ENCODE measurements at places on chromosomes 1 and 21.

GRCh38 chr1:240169188-240169587 lies 77.5 kb downstream of the FMN2 start:
- no peak for DNase-seq

GRCh38 chr1:78047631-78048030 lies 1.9 kb downstream of the GIPC2 start:
- DNase-seq = no peak

- no peak for DNase-seq
These were observed 69.0 kb upstream of the MUTYH start for GRCh38 chr1:45409276-45409675.

- peak; percentile 5 for DNase-seq
These were observed 835 bp downstream of the UHMK1 start for GRCh38 chr1:162498496-162498810.

DNA sequence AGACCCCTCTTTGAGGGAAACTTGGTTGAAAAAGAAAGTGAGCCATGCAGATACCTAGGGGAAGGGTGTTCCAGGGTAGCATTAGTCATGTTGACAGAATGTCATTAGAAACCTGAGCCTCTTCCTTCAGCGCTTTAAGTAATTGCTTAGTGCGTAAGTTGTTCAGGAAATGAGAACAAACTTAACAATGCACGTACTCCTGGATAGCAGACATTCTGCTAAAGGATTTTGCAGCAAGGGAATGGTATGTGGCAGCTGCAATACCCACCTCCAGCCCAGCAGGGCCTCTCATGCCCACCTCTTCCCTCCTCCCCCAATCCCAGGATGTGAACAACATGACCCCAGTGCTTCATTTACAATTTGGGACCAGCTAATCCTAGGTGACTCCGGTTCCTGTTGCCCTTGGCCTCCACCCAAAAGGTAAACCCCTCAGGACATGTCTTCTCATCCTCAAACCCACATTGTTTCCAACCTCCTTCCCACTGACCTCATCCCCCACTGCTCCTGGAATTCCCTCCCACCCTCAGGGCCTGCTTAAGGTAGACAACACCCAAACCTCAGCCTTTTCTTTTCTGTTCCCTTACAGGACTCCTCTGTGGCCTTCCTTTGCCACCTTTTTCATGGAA lies 98.0 kb upstream of the BCAR3 start:
- no peak for DNase-seq

- DNase-seq = no peak
These were observed at the start of gene FYB2 for GRCh38 chr1:56819387-56819899. Gene FYB2 (minus strand): TSS chr1:56819404. CDS start chr1:56819290, 114 bp downstream.

DNA sequence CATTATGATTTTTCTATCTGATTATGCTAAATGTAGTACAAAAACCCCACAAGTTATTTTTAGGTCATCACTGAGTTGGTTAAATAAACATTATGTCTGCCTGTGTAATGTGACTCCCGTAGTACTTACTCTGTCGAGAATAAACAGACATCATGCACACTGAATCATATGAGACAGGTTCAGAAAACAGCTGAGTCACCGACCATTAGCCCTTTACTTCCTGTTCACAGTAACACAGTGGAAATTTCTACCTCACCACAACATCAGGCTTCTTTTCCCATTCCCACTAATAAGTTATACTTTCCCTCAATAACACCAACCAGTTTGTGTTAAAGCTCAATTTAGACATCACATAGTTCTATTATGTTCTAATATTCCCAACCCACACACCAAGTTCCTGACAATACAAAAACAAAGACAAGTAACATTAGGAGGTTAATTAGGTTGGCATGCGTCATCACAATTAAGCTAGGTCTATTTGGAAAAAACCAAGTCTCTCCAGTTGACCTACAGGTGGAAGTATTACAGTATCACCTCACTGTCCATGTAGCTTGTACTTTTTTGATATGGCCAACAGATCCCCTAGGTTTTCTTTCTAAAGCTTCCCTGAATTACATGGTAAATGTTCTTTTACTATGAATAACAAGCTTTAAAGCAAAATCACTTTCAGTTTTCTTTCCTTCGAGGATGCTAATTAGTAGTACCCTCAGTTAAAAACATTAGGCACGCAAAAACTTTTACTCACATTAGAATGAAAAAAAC lies 154.2 kb downstream of the EIF4G3 start:
- peak; percentile 73 for DNase-seq

GRCh38 chr21:46357684-46358425 lies 33.9 kb downstream of the PCNT start:
- DNase-seq = no peak

DNA sequence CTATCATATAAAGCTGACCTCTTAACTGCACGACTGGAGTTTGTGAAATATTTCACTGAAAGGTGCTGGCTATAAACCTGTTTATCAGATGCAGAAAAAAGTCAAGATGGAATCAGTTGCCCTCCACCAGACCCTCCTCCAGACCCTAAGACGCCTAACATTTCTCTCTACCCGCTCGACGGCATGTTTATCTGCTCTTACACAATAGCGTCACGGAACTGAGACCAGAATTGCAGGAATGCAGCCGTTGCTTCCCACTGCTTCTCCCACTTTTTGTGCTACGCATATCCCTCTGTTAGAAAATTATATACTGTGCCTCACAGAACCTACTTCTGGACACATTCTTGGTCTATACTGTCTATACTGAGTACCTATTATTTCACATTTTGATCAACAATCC lies 28.2 kb upstream of the FAM131C start:
- DNase-seq = no peak

DNA sequence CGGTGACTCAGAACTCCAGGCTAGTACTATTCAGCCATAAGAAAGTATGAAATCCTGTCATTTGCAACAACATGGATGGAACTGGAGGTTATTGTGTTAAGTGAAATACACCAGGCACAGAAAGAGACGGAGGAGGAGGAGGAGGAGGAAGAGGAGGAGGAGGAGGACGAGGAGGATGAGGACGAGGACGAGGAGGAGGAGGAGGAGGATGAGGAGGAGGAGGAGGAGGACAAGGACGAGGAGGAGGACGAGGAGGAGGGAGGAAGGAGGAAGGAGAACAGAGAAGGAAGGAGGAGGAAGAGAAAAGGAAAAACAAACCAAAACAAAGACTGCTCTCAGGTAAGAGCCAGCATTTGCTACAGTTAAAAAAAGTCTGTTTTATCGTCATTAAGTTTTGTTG lies 178.7 kb downstream of the NPHP4 start:
- no peak for DNase-seq

GRCh38 chr21:43331962-43332828 lies 94.7 kb downstream of the SIK1 start:
- DNase-seq = no peak

GRCh38 chr1:157955857-157956256 lies 37.6 kb upstream of the KIRREL1 start:
- no peak for DNase-seq

DNA sequence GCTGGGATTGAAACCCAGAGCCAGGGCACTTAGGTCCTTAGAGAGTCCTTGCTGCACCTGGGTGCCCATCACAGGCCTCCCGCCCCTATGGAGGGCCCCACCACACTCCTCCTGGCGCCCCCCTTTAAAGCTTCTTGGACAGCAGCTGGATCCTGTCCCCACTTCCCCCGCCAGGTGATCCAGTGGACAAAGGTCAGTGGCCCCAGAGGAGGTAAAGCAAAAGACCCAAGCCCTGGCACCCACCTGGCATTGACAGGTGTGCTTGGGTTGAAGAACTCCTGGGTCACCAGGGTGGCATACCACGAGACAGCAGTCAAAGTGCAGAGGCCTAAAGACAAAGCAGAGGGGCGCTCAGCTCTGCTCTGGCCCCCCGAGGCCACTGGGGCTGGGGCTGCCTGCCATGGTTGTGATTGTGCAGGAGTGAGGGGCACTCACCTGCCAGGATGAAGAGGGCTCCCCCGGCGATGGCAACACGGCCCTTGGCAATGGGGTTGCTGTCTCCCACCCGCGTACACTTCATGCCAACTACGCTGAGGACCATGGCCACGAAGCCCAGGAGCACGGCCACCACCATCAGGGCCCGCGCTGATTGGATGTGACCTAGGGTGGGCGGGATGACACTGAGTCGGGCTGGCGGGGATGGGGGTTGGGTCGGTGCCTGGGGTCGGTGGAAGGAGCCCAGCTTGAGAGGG lies 1.9 kb downstream of the CLDN19 start:
- DNase-seq = no peak

DNA sequence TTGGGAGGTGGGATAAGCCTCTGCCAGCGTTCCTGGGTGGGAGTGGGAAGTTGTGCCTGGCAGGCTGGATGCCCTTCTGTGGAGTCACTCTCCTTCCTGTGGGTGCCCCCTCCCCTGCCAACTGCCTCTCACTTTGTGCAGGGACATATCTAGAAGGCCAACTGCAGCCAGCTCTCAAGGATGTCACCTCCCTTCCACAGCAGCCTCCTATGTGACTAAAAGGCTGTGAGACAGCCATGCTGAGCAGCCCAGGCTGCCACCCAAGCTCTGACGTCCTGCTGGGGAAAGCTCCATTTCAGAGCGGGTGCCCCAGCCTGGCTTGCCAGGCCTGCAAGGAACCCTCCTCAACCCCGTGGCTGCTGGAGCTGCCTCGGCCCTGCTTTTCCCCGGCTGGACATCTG lies 19.6 kb upstream of the SLC26A9 start:
- DNase-seq = no peak

GRCh38 chr21:42465803-42466127 lies 30.3 kb downstream of the RSPH1 start:
- DNase-seq = no peak

- DNase-seq = no peak
These were observed 7.4 kb upstream of the IGFN1 start for GRCh38 chr1:201183209-201183608.

- DNase-seq = no peak
These were observed 39.9 kb downstream of the ACP6 start for GRCh38 chr1:147630447-147630846.

DNA sequence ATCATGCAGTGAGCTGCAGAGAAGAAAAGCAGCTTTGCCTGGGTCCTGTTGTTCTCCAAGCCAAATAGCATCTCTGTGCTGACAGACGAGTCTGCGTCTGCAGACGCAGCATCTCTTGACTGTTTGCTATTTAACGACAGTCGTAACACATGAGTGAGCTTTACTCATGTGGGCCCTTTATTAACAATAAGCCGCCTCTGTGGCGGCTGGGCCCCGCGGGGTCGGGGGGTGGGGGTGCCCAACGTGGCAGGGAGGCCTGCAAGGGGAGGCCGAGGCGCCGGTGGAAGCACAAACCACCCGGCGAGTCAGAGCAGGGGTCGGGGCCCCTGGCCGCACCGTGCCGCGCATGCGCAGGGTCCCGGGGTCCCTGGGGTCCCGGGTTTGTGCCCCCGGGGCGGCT lies 435.1 kb downstream of the KIF26B start:
- DNase-seq = no peak

GRCh38 chr1:89734442-89734841 lies 86.4 kb upstream of the LRRC8D start:
- DNase-seq = no peak

- no peak for DNase-seq
These were observed 58.0 kb downstream of the SYF2 start for GRCh38 chr1:25174363-25174729.

GRCh38 chr21:40158366-40158765 lies 291.1 kb downstream of the PCP4 start:
- no peak for DNase-seq

GRCh38 chr1:18079941-18080735 lies 27.5 kb upstream of the IGSF21 start:
- no peak for DNase-seq

- no peak for DNase-seq
These were observed at the start of gene COL8A2 for GRCh38 chr1:36125129-36125991. Gene COL8A2 (minus strand): TSS chr1:36125222. CDS start chr1:36100242, 24,980 bp downstream.

DNA sequence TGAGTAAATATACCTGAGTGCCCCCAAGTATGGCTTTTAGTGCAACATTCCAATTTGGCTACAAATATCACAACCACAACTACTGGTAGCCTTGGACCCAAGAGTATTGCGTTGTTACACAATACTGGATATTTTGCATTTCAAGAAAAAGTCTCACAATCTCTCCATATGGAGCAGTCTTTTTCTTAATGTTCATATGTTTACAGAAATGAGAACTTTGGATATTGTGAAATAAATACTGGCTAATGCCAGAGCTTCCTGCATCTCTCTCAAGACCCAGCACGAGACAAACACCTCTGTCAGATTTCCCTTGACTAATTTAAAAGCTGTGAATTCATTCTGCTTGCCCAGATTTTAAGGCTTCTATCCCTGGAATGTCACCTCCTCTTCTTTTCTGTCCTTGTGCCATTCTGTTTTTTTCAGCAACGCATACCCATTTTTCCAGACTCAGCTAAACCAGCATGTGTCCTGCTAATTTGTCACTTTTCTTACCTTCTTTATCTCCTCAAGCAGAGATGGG lies 136.2 kb upstream of the BACE2 start:
- no peak for DNase-seq

DNA sequence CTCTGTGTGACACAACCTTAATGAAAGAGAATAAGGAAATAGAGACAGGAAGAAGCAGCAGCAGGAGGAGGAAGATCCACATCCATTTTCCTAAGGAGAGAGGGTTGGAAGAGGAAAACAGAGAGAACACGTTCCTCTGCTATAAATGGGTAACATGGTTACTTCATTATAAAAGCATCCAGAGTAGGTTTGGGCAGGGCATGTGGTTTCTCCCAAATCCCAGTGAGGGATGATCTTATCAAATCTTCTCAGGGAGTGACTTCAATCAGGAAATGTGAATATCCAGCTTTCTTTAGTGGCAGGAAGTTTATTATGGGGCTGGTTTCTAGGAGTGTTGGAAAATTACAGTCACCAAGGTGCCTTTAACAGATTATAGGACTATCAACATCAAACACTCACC lies 11.1 kb downstream of the CYP2J2 start:
- DNase-seq = no peak

DNA sequence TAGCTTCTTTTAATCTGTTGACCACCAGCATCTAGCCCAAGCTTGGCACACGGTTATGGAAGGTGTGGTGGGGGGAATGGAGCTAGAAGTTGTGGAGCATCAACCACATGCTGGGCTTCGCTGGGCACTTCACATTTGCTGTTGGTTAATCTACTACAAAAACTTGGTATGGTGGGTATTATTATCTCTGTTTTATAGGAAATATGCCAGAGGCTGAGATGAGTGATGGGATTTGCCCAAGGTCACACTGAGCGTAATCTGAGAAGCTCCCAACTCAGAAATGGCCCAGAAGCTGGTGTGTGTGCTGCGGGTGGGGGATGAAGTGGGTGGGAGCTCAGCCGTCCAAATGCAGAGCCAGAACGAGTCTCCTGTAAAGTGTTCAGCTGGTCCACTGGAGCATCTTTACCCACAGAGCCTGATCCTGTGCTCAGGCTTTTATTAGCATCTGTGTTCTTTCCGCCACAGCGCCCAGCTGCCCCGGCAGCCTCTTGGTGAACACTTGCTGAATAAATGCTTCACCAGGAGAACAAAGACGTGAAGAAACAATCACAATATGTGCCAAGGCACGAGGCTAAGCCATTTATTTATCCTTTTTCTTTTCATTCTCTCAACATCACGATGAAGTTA lies 98.6 kb upstream of the JUN start:
- DNase-seq = no peak

GRCh38 chr1:5447503-5447960 lies 544.7 kb downstream of the NPHP4 start:
- DNase-seq = no peak

DNA sequence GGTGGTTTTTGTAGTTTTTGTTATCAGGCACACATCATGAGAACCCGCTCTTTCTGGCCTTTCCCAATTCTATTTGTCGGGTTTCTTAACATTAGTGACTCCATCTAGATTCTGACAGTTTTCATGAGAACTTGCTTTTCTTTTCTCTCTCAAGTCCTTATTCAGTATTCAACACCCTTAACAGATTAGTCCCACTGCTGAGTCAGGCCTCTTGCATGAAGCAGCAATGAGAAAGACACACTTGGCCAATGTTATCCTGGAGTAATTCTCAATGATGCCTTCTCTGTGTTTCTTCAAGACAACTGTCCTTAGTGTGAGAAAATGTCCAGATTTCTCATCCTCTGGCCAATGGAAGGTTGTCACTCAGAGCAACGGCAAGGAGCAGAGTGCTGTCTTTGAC lies 11.3 kb downstream of the FMO2 start:
- no peak for DNase-seq
